Caudate nucleus (tissue), 63 donors: ENCODE measurements at places on chromosomes 7 and 10.

GRCh38 chr7:2299870-2300512 lies 14.2 kb downstream of the SNX8 start:
- no peak for DNase-seq

- DNase-seq = no peak
Observed at GRCh38 chr7:117004899-117005298, 51.6 kb downstream of the ST7 start.

DNA sequence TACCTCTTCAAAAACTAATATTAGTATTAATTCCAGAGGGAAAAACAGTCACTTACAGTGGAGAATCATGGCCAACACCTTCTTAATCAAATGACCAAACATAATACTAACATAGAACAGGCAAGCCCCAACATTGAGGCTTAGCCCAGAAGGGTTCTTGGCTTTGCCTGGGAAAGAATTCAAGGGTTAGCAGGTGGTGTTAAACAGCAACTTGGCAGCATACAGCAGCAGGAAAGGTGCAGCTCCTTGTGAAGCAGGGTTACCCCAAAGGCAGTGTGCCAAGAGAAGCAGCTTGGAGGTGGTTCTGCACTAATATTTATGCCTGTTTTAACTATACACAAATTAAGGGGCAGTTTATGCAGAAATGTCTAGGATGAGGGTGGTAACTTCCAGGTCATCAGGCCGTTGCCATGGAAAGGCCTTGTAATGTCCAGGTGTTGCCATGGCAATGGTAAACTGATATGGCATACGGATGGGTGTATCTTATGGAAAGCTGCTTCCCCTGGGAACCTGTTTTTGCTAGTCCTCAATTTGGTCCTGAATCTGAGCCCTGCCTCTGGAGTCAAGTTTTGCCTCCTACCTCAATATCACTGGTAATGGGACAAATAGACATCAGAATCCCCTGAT lies 27.2 kb upstream of the BEND7 start:
- DNase-seq = no peak

- DNase-seq = no peak
Observed at GRCh38 chr10:69803809-69804208, 2.1 kb downstream of the COL13A1 start.

DNA sequence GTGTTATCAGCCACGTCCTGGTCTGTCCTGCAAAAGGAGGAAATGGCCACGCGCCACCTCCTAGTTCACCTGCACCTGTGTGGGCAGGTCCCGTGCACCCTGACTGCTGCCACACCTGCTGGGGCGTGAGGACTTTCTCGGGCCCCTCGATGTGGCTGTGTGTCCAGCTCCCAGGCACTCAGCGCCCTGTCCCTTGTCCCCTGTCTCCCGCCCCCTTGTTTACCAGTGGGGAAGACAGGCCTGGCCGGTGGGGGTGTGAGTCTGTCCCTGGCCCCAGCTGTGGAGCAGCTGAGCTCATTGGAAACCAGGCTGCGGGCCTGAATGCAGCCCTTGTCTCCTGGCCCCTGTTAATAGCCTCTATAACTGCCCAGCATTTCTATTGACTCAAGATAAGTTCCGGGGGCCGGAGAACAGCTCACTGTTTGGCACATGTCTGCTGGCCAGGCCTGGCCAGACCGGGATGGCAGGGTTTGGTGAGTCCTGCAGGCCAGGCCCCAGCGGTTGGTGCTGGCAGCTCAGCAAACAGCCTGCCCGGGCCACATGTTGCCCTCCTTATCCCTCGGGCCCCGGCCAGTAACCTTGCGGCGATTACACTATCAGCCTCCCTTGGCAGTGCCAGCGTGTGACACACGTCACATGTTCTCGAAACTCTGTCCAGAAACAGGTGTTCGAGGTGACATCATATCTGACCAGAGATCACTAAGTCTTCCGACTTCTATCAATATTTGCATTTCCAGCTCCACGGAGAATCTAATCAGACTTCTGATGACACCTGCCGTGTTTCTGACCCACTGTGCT lies 52.1 kb downstream of the FOXL3 start:
- peak; percentile 72 for DNase-seq

DNA sequence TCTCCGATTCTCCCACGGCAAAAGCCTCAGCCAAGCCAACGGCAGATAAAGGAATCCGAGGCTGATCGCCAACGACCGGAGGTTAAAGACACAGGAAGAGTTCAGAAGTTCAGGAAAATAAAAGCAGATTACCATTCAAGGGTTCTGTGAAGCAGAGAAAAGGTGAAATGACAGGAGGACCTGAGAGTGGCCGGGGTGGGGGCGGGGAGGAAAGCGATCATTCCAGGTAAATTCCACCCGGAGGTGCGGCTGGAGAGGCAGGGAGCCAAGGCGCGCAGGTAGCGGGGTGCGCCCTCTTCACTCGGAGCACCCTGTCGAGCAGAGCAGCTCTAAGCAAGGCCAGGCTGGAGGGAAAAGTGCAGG lies 35.3 kb upstream of the SEPHS1 start:
- DNase-seq = no peak

DNA sequence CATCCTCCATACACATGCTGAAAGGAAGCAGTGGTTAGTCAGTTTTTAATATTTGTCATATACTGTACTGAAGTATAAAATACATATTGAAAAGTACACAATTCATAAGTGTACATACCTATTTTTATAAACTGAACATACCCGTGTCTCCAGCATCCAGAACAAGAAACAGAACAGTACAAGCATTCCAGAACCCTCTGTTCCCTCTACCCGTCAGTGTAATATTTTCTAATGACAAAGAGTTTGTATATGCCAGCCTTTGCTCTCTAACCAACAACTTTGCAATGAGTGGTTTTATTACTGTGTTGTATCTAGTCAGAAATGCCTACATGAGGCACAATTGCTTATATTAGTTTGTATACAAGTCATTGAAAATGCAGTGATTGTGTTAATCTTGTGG lies 18.7 kb upstream of the RAB18 start:
- no peak for DNase-seq

GRCh38 chr7:11082552-11083213 lies 109.0 kb downstream of the PHF14 start:
- no peak for DNase-seq

DNA sequence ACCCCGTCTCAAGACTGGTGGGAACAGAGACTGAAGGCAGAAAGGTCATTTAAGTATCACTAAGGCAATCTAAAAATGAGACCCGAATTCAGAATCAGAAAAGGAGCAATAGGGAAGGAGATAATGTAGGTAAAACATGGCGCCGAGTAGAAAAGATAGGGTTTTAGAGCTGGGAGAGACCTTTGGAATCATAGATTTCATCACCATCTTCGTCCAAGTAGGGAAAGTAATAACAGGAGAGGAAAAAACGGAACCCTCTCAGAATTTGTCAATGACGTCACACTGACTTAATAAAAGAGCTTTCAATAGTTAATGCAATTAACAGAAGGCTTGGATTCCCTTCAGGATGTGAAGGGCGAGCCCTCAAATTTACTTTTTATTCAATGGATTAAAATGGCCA lies 1.0 kb upstream of the UBN2 start:
- no peak for DNase-seq
